EL (cell line): ENCODE measurements at places on chromosomes 5 and 9.

DNA sequence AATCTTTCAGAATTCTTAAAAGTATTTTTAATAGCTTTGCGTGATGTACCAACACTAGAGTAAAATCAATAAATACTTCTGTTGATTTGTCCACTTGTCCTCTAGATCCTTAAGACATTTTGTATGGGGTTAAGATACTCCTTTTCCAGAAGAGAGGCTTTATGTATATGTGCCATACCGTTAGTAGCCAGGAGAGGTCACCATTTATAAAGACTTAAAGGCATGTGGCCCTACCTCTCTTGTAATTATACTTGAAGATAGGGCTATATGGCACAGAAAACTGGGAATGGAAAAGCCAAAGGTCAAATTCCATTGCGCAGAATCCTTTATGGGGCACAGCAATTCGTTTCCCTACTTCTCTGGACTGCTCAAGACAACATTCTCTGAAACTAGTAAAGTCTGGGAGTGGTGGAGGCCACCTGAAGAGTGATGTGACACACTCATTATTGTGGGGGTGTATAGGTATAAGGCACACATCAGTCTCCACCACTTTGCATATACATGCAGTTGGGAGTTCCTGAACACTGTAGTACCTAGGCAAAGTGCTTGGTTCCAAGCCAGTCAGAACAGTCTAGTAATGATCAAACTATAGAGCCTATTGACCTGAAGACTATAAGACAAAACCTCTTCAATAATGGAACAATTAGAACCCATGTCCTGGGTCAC lies 140.1 kb upstream of the FBXL17 start:
- peak; percentile 64 for DNase-seq

DNA sequence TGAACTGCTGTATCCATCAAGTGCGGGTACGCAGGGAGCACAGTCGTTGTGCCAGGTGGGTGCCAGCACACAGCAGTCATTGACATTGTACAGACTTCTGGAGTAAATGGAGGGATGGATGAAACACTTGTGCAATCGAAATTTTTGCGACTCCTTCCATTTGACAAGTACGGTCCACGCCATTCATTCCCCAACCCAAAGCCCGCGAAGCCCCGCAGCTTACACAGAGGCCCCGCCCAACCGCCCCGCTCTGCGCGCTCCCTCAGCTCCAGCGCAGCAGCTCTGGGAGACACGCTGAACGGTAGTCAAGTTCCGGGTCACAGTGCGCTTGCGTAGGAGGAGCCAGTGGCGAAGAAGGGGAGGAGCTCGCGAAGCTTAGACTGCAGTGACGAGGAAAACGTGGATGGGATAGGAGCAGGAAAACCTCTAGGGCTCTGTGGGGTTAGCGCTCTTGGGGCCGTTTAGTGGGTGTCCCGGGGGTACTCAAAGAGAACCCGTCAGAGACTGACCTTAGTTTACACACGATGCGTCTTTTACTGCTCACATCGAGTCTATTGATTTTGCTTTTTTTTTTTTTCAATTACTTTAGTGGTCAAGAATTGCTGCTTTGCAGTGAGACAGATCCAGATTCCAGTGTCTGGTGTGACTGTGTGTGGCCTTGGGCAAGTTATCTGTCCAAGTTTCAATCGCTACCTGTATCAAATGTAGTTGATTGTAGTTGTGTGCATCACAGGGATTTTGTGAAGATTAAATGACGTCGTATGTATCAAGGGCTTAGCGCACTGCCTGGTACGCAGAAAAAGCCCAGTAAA lies 15.3 kb upstream of the MSANTD3 start:
- peak; percentile 95 for DNase-seq

- peak; percentile 68 for DNase-seq
Measured at GRCh38 chr9:129237164-129237611, 59.1 kb upstream of the IER5L start.

DNA sequence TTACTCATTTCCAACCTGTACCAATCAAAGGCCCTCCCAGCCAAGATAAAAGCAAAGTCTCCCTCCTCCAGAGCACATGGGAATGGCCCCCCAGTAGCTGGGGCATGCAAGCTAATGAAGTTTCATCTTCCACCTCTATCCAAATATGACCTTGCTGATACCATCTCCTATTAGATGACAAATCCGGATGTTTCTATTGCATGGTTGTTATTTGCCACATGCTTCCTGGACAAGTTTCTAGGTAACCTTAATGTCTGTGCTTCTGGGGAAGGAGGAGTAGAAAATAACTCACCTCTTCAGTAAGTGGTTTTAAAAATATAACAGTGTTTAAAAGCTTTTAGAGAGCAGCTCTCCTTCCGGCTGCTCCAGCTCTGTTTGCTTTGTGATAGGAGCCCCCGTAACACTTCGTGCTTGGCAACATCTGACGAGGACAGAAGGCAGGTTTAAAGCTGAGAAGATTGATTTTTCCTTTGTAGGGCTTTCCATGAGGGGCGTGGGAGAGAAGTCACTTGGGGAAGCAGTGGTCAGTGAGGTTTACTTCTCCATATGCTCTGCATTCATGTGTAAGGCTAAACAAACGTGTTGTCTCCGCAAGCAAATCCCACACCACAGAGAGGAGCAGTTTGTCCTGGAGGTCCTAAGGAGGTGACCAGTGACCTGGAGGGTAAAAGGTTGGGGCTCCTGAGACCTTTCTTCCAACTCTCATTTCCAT lies 40.3 kb upstream of the GLRX start:
- no peak for DNase-seq

GRCh38 chr9:132697230-132697629 lies 27.0 kb downstream of the GTF3C4 start:
- DNase-seq: no peak

DNA sequence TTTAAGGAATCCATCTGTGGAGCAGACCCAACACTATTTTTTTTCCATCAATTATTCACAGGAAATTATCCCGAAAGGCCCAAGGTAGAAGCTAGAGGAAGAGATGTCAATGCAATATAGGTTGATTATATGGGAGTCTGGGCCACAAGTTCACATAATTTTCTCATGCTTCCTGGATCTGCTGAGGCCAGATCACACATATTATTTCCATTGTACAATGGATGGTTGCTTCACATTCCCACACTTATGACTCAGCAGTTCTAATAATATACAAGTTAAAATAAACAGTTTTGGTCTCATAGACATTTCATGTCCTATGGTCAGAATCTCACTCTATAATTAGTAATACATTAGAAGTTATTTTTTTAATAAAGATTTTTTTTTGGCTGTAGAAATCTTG lies 66.0 kb upstream of the PTPRD start:
- no peak for DNase-seq

DNA sequence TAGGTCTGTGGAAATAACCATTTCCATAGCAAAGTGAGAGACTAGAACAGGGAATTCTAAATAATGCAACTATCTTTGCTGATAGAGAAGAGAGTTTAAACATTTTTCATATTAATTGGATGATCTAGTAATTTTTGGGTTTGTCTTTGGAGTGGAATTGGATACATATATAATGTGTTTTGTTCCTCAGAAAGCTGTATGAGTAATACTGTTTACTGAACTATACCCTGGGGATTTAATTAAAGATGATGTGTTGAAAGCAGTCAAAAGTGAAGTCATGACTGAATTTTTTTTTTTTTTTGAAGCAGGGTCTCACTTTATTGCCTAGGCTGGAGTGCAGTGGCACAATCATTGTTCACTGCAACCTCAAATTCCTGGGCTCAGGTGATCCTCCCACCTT lies 17.9 kb downstream of the FER start:
- DNase-seq: no peak

DNA sequence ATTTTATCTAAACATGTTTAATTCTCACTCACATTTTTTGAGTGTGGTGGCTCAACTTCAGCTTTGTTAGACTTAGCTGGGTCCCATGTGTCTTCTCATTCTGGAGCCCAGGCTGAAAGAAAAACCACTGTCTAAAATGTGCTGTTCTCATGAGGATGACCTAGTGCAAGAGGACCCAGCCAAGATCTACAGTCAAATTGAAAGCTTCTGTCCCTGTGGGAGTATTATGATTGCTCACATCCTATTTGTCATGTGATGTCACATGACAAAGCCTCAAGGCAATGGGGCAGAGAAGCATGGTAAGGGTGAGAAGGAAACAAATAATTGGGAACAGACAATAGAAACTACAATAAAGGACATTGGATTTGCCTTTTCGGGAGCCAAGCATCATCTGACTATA lies 113.4 kb upstream of the ASTN2 start:
- no peak for DNase-seq

DNA sequence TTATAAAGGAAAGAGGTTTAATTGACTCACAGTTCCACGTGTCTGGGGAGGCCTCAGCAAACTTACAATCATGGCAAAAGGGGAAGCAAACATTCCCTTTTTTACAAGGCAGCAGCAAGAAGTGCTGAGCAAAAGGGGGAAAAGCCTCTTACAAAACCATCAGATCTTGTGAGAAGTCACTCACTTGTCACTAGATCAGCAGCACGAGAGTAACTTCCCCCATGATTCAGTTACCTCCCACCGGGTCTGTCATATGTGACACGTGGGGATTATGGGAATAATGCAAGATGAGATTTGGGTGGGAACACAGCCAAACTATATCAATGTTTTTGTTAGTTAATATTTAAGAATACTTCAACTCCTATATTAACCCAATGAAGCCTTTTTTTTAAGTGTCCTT lies 275.2 kb upstream of the CDH9 start:
- DNase-seq: no peak

DNA sequence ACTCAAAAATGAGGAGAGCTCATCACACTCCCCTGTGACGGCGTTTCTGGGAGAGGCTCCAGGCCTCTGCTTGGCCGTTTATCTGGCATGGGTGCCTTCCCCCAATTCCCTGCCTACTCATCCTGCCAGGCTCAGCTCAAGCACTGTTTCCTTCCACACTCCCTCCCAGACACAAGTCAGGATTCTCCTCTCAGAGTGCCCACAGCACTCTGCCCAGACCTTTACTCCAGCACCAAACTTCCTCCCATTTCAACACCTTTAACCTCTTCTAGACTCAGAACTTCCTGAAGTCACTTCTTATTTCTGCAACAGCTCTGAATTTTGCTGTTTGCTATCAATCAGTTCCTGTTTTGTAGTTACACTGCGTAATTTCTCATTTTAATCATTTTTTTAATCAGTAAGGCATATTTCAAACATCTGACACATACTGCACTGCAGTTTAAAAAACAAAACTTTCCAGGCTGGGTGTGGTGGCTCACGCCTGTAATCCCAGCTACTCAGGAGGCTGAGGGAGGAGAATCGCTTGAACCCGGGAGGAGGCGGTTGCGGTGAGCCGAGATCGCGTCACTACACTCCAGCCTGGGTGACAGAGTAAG lies 16.0 kb downstream of the TRMO start:
- no peak for DNase-seq

- no peak for DNase-seq
Measured at GRCh38 chr5:89260254-89260653, 377.3 kb upstream of the MEF2C start.

DNA sequence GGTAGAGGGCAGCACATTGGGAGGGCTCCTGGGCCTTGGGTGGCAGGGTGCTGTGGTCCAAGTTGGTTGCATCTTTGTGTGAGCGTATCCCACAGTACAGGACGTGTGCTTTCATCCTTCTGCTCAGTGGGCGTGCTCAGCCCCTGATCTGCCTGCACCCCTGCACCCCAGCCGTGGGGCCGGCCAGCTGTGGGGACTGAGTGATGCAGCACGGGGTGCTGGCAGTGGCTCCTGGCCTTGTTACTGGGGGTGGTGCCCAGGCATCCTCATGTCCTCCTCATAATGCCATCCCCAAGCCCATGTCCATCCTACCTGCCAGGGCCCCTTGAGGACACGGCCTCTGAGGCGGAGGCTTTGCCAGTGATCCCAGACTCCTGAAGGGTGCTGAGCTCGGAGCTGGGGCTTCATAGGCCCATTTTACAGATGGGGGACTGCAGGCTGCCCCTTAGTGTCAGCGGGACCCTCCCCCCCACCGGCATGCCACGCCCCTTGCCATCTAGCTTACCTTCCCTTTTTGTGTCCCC lies 100.7 kb downstream of the PHF2 start:
- DNase-seq: no peak

DNA sequence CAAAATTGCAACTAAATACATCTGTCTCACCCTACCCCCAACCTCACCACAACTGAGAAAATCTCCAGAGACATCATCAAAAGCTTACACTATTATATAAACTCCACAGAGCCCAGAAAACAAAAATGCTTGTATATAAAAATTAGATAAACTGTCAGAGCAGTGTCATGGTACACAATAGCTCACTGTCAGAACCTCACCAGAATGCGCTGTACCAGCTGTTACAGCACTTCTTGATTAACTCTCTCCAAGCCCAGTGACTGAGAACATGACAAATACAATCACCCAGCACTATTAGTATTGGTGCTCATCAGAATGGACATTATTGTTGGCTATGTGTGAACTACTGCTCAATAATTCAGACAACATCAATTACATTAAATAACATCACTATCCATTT lies 65.7 kb downstream of the ZDHHC21 start:
- DNase-seq: no peak

DNA sequence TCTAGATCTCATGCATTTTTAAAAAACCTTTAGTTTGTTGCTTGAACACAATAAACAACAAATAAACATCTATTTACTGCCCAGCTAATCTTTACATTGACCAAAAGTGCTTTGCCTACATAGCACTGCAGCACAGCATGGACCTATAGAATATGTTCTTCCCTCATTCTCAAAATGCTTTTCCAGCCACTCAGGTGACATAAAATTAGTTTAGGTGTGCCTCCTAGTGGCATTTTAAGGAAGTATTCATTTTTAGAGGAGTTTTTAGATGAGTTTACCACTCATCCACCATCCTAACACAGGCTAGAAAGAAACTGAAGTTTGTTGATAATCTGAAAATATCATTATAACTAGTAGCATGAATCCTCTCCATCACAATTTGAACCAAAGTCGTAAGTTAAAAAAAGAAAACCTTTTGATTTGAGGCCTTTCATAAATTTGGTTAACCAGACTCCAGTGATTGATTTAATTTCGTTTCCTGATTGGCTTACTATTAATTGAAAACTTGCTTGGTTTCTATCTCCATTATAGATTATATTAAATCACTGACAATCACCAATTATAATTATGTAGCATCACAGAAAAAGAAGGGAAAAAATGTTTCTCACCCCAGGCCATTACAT lies 12.6 kb downstream of the PLGRKT start:
- peak; percentile 34 for DNase-seq

DNA sequence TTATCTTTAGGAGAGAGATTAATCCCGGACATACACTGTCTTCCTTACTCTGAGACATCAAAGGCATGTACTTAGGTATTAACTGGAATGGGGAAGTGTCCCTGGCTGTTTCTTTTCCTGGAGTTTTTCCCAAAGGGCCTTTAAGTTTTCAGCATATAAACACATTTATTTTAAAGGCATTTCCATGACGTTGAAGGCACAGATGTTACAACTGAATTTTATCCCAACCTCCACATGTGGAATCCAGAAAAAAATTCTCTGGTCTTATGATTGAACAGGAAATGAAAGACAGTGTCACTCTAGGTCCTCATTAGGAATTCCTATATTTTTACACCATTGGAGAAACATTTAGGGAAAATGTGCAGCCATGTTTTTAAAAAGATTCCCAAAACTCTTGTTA lies 41.6 kb upstream of the SHOC1 start:
- DNase-seq: no peak
